NCI-H1105 treated with DMSO at 0.1 percent for 48 hours (cell line): ENCODE measurements at places on chromosomes 3 and 15.
A peak's percentile ranks its signal among the peaks of the same experiment; 100 is the strongest.

- DNase-seq = no peak
Measured at GRCh38 chr3:15549846-15550245, 28.3 kb upstream of the COLQ start.

- DNase-seq = no peak
Measured at GRCh38 chr15:40003116-40003916, 35.7 kb downstream of the SRP14 start.

DNA sequence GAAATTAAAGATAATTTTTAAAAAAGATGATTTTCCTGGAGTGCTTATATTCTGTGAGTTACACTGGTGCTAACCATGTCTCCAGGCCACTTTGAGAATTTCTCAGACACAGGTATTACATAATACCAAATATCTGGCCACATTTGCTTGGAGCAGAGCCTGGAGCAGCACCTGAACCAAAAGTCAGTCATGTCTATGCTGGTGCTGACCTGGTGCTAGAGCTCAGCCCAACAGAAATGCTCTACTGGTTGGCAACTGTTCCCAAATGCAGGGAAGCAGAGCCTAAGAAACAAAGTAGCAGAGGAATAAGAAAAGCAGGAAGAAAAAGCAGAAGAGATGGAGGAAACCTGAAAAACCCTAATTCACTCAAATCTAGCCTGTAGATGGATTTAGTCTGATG lies 135.7 kb upstream of the SLC7A14 start:
- no peak for DNase-seq

DNA sequence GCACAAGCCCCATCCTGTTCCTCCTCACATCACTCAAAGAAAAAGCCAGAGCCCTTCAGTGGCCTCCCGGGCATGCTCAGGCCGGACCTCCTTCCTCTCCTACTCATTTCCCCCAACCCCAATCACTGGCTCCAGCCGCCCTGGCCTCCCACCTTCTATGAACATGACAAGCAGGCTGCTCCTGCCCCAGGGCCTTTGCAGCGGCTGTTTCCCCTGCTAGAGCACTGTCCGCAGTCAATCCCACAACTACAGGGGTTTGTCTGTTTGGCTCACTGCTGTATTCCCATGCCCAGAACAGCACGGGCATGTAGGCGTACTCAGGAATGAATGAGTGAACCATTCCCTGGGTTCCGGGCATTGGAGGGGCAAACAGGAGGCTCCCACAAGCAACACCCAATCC lies 139.8 kb upstream of the PRR20G start:
- no peak for DNase-seq

- DNase-seq = no peak
Measured at GRCh38 chr3:59766200-59766872, 716.5 kb upstream of the CFAP20DC start.

DNA sequence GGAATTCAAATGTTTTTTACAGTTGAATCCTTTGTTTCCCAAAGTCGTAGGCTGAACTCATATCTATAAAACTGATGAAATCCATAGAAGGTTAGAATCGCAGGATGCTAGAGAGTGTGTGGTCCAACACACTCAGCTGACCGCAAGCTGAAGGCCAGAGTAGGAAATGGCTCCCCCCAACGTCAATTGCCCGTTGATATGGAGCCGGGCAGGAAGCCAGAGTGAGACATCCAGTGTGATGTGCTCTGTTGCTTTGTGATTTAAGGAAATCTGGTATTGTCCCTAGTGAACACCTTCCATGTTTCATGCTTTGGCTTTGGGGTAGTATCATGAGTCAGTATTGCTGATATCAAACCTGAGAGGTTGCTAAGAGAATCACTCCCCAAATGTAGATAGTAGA lies 5.8 kb upstream of the MEX3B start:
- no peak for DNase-seq

DNA sequence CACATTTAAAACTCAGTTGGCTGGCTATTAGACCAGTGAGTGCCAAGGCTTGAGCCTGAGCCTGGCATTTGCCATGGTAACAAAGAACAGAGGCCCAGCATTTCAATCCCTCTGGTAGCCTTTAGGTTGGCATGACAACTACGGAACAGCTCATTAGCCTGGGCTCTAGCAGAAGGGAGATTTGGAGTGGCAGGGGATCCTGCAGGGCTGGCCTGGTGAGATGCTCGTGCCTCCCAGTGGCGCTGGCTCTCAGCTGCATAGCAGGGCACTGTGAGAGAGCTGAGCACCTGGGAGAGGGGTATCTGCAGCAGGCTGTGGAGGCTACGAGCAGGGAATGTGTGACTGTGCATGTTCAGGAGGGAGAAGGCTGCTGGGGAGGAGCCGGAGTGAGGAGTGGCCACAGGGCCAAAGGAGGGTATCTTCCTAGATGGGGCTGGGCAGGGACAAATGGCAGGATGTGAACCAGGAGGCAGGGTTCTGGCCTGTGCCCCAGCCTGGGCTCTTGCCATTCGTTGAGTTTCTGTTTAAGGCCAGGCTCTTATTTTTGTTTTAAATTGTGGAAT lies 5.6 kb upstream of the ABTB1 start:
- DNase-seq = no peak

GRCh38 chr3:27680517-27681246 lies 41.4 kb downstream of the EOMES start:
- DNase-seq = no peak

- DNase-seq = no peak
Measured at GRCh38 chr3:141945726-141946485, 69.5 kb downstream of the ATP1B3 start.

DNA sequence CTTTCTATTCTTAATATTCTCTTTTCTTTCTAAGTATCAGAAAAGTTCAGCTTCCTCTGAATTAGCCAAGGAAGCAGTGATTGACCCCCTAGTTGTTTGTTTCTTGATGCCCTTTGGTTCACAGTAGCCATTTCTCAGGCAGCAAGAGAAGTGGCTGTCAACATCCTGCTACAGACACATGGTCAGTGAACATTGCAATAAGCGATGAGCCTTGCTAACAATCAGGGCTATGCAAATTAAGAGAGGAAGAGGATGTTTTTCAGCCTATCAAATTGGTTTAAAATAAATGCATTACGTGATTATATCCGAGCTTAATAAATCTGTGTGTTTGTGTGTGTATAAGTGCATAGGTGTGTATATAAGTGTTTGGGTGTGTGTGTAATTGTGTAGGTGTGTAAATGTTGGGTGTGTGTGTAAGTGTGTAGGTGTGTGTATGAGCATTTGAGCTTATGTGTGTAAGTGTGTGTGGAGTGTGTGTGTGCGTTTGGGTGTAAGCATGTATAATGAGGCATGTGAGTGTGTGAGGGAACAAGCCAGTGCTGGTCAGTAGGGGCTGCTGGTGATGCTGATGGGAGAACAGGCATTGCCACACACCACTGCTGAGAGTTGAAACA lies 78.1 kb upstream of the XCR1 start:
- no peak for DNase-seq

GRCh38 chr3:177525987-177526712 lies 328.9 kb upstream of the TBL1XR1 start:
- no peak for DNase-seq

DNA sequence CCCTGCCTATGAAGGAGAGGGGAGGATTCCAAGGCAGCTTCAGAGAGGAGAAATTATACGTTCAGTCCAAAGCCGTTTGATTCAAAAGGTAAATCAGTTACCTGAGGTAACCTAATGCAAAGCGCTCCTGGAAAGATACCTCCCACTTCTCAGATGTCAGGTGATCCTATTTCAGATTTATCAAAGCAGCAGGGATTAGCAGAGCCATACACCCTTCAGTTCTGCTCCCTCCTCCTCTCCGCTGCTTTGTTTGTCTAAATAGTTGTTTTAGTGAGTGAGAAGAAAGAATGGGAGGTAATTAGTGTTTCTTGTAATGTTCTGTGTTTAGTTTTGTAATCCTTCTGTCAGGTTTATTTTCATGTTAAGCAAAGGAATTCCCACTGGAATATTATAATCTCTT lies 81.1 kb downstream of the SOX14 start:
- peak; percentile 55 for DNase-seq

GRCh38 chr3:144104186-144104585 lies 132.6 kb downstream of the DIPK2A start:
- DNase-seq = peak; percentile 100

DNA sequence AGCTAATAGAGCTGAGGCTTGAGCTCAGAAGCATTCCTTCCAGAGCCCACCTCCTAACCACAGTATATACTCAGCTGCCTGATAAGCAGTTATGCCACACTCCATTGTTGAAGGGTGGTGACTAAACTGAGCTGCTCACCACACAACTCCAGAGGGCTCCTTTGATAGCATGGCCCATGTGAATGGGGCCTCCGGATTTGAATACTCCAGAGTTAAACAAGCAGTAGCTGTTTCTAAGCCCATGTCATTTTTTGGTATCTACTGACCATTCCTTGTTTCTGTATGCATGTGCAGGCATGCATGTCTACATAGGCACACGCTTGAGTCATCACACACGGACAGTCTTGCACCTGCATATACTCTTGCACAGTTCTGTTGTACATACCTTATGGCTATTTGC lies 28.9 kb downstream of the IGSF10 start:
- DNase-seq = no peak

DNA sequence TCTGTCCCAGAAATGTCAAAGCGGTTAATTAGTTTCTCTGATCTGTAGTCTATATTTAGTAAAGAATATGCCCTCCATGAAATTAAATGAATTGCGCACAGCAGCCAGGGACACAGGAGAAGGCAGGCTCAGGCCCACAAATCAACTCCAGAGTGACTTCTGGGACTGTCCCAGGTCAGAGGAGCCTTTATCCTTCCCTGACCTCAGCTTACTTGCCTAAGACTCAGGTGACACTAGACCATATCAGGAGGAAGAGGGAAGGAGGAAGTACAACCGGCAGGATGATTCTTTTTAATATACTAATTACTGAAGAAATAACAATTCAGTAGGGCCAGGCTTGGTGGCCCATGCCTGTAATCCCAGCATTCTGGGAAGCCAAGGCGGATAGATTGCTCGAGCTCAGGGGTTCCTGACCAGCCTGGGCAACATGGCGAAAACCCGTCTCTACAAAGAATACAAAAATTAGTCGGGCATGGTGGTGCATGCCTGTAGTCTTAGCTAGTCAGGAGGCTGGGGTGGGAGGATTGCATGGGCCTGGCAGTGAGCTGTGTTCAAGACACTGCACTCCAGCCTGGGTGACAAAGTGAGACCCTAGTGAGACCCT lies 1.8 kb upstream of the GPR15 start:
- DNase-seq = no peak

- no peak for DNase-seq
Measured at GRCh38 chr15:77827860-77828259, 195.1 kb upstream of the LINGO1 start.

- no peak for DNase-seq
Measured at GRCh38 chr3:80526153-80526552, 758.4 kb upstream of the ROBO1 start.

GRCh38 chr3:119120480-119120879 lies 25.5 kb upstream of the TEX55 start:
- DNase-seq = no peak

DNA sequence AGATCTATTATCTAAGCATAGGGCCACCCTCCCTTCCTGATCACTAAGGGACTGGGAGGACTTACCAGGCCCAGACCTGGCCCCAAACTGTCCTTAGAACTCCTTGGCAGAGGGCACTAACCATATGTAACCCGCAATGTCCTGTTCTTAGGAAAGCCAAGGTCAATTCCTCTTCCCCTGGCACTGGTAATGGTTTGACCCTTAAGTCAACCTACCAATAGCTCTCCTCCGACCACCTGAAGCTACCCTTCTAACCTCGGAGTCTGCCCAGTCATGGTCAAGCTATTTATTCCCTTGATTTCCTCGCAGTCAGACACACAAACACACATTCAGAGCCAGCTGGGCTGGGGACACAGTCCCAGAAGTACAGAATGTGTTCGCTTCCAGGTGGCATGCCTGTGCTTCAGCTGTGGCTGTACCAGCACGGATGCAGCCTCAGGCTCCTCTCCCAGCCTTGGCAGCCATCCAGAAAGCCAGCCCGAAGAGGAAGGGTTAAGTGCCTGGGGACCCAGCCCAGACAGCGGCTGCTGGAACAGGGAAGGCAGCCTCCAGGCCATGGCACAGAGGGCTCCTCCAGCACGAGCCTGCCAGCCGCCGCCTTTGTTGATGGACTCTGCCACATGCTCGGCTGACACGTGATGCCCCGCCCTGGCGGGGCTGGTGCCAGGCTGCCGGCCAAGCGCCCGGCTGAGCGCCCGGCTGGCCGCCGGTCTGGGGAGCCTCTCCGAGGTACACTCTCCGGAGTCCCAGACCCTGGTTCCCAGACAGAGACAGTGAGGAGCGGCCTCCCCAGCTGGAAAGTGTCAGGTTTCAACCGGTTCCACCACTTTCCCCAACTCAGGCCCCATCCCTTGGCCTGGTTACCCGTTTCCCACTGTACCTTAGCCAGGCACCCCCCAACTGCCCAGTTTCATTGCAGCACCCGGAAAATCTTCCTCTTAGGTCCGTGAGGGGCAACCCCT lies 5.5 kb downstream of the BMF start:
- peak; percentile 90 for DNase-seq

GRCh38 chr3:115402651-115403050 lies 220.7 kb upstream of the GAP43 start:
- DNase-seq = no peak

DNA sequence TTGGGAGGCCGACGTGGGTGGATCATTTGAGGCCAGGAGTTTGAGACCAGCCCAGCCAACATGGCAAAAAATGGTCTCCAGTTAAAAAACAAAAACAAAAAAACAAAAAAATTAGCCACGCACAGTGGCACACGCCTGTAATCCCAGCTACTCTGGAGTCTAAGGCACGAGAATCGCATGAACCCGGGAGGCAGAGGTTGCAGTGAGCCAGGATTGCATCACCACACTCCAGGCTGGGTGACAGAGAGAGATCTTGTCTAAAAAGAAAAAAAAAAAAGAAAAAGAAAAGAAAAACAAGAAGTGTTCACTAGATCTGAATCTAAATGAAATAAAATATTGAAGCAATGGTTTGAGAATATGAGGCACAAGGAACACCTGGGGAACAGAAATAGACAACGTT lies 36.7 kb downstream of the SLC9A9 start:
- DNase-seq = no peak

- peak; percentile 19 for DNase-seq
Measured at GRCh38 chr3:10950476-10951294, 41.9 kb upstream of the SLC6A1 start.

DNA sequence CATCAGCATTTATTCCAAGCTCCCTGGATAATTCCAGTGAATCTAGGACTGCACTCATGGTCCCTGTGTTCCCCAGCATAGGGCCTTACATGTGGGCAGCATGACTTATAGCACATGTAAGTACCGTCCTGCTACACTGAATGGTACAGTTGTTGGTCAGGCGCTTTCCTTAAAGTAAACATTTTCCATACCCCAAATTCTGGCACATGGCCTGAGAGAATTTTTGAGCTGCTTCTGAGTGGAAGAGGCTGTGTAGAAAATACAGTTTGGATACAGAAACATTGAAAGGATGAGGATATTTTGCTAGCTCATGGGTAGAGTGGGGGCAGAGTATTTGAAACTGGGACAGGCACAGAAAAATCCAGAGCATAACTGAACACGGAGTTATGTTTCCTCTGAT lies 27.6 kb downstream of the CORO2B start:
- DNase-seq = no peak

GRCh38 chr3:16604887-16605602 lies at the start of gene DAZL:
DAZL (minus strand) TSS chr3:16605423; CDS start chr3:16605205, 218 bp downstream.
- DNase-seq = no peak
